Activated T-helper 1 cell treated with anti-CD3 and anti-CD28 coated beads, Interleukin-2, amount 50 U/mL, for 16 hours (primary cell): ENCODE measurements at places on chromosomes 5 and 9.

DNA sequence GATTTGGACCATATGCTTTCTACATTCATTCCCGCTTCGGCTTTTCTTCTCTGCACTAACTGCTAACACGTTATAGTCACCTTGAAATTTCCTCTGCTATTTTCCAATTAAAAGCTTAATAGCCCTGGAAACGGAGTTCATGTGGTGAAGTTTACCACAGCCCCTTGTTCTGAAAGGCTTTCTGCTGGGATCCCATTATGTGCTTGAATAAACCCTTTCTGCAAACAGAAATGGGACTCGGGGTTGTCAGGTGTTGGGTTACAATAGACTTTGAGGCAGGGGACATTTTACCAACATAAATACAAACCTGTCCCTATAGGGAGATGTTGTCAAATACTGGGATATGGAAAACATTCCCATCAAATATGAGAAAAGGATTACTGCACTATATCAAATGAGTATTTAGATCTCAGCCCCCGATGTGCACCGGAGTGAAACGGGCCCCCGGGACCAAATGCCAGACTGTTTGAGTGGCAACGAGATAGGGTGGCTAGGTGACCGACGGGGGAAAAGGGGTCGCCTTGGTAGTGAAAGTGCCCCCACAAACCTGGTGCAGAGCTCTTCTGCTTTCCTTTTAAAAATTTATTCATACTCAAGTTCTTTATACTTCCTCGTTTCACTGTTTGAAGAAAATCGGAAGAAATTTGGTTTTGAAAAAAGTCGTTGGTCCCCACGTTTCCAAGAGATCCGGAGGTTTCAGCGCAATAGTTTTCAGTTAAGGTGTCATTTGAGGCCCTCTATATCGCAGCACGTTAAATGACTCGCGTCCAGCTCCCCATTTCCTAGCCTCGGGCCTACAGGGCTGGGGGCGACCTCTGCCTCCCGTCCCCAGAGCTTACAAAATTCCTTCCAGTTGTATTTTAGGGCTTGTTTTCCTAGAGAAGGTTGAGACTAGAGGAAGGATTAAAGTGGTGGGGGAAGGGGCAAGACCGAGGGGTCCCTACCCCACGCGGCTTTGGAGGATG is 2.1 kb upstream of the DMRT3 start:
- DNase-seq = no peak

DNA sequence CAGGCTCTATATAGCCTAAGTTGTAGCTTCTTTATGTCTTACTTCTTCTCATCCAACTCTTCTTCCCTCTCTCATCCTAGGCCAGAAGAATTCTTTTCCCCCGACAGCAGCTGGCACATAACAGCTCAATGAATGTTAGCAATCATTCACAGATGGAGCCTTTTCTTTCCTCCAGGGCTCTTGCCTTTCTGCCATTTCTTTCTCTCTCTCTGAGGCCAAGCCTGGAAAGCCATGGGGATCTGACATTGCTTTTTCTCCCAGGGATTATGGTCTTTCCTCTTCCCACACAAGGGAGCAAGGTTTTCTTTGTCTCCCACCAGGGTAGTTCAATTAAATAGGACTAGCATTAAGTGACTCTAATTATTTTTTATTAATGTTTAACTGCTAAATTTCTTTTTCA is 20.5 kb downstream of the SMIM15 start:
- DNase-seq = no peak

DNA sequence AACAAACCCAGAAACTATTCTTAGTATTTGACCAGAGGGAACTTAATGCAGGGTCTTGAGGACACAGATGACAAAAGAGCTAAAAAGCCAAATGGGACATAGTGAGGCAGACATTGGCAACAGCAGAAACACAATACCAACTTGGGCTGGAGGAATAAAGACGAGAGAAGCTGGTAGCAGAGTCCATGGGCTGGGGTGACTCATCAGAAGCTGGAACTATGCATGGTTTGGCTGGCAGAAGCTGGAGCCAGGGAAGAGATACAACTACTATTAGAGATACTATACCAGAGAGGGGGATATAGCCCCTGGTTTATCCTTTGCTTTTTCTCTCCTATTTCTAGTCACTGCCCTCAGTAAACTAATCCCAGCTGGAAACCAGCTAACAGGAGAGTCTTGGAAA is 29.2 kb upstream of the DPYSL3 start:
- no peak for DNase-seq

DNA sequence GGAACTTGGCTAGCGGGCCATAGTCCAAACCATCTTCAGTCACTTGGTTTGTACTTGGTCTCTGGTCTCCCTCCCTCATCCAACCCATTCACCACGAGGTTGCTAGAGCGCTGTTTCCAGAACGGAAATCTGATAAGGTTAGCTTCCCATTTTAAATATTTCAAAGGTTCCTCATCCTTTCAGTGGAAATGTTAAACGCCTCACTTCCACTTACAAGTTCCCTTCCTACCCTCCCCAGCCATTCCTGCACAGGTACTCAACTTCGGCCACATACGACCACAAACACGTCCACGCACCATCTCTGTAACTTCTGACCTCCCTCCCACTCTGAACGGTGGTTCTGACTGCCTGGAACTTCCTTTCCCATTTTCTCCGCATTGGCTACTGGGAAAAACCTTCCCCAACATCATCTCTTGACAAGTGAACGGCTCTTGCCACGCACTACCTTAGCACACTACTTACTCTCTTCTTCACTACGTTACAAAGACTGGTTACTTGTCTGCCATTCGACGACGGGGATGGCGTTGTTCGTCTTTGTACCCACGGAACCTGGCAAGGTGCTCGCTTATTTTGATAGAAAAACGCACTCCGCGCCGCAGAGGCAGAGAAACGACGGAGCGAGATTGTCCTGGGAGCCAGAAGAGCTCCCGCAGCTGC is 629 bp downstream of the CCNH start:
- no peak for DNase-seq

DNA sequence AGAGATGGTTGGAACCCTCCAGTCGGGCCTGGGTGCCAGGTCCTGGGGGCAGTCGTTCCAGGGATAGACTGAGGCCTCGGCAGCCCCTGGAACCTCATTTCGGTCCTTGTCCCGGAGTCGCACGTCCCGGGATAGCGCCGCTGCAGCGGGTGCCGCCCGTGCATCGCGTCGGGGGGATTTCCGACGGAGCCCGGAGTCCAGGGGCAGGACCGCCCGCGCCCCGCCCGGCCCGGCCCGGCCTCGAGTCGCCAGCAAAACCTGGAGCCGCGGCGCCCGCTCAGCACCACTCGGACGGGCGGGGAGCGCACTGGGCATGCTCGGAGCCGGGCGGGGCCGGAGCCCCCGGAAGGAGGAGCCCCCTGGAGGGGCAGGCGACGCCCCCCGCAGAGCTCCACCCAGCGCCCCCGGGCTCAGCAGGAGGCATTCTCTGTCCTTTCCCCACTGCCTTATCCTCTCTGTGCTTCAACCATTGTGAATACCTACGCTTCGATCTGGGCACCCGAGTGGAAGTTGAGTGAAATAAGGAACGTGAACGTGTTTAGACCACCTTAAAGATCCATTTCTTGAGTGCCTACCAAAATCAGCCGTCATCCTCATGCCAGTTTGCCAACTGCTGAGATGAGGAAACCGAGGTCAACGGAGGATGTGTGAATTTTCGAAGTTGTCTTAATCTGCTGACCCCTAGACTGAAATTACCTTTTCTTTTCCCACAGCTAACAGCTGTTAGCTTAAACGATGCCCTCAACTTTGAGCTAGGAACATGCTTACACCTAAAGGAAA is 1.7 kb upstream of the PTPN3 start:
- no peak for DNase-seq

GRCh38 chr9:99607842-99608448 is 213.7 kb upstream of the NR4A3 start:
- no peak for DNase-seq

DNA sequence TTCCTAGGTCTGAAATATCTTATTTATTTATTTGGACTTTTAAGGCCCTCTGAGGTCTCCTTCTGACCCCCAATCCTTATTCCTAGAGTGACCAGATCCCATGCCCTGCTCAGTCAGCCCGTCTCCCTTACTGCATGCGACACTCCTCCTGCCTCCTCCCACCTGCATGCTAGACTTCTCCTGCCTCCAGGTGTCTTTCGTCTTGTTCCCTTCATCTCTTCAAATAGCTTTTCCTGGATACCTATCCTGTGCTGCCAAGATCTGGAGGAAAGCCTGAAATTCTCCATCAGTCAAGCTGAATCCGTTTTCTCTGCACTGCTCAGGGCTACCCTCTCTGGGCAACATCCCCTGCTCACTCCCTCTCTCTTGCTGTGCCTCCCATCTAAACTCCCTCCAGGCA is 81.0 kb downstream of the PRDM6 start:
- DNase-seq = no peak

DNA sequence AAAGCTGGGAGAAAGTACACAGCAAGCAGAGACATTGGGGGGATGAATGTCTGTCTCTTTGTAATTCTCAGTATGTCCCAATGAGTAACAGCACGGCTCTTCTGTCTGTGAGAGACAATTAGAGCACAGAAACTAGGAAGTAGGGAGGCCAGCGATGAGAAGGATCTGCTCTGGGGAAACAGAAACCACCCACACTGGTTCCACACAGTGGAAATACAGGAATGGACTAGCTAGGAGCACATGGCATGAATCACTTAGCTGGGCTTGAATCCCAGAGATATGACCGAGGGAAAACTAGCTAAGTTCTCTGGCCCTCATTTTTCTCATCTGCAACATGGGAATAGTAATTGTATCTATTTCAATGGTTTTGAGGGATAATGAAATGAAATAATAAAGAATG is 895.9 kb downstream of the TLE4 start:
- DNase-seq = no peak

DNA sequence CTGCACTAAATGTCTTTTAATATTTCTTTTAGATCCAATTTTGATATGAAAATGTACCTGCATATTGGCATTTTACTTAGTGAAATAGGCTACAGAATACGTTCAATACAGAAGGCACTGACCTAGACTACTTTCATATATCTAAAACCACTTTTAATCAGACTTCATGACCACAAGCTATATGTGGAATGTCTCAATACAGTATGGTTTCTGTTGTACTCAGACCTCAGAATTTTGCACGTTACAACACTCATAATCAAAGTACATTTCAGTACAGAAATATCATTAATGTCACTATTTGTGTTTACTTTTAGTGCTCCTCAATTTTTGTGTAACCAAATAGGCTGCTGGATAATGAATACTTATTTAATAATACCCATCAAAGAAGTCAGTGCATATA is 74.8 kb downstream of the MEF2C start:
- DNase-seq = no peak
